Fibroblast of pulmonary artery (primary cell): ENCODE measurements at places on chromosomes 5 and 9.

DNA sequence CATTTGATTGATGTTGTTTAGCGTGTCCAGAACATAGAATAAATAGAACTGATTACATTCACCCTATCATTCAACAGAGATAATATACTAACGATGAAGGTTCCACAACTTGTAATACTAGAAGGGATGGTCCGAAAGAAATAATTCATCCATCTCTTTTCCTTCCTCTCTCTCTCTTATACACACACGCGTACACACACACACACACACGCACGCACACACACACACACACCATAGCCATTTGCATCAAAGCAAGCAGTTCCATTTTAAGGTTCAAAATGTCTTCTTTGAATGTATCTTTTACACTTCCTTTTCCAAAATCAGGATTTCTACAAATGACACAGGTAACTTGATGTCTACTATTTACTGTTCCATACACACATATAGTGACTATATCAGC lies 887 bp downstream of the GDA start:
- no peak for DNase-seq

DNA sequence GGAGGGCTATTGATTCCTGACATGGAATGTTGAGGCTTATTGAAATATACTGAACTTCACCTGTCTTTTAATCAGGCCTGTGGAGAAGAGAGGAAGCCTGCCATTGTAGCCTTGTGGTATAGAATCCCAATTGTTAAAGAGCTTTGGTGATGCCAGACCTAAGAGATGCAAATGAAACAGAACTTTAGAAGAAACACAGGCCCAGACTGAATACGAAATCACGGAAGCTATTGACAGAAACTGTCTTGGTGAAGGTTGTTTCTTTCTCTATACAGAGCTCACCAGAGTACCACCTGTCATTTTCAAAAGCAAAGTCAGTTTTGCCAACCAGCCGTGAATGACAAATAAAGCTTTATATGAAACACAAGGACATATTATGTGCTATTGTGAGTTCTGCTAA lies 660.3 kb downstream of the ISL1 start:
- no peak for DNase-seq

DNA sequence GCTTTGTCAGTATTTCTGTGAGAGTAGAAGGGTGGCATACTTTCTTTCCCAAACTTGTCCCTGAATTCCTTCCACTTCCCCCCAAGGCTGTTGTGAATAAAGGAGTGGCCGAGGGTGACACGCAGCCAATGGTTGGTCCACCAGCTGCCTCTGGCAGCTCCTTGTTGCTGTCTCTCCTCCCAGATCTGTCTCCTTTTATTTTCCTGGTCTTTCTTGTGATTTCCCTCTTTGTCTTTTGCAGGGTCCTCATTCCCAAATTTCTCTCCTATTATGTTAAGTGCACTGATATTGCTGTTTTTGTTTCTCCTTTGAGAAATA lies 137.5 kb upstream of the HMHB1 start:
- DNase-seq, result no peak

- DNase-seq, result no peak
Measured at GRCh38 chr9:92620845-92621244, 49.1 kb downstream of the IPPK start.

- no peak for DNase-seq
Measured at GRCh38 chr5:171525085-171525484, 105.6 kb downstream of the FGF18 start.
